ENCODE measurements at places on chromosomes 2 and 18. TPM values are rescaled to one million over a fixed set of nuclear protein-coding genes. Genes with fewer than 3 reads are reported as not detected.

- DNase-seq: no peak
Observed at GRCh38 chr2:20313659-20314058, 37.0 kb downstream of the PUM2 start.

DNA sequence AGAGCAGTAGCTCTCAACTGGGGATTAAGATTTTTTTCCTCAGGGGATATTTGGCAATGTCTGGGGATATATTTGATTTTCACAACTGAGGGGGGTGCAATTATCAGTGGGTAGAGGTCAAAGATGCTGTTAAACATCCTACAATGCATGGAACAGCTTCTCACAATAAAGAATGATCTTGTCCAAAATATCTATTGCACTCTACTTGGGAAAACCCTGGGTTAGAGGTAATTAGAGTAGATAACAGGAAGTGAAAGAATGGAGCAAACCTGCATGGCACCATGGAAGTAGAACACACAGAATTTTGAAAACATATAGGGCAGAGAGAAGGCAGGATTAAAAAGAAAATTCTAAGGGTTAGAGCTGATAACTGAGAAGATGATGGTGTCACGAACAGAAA, 26.4 kb upstream of the PPM1B start:
- no peak for DNase-seq

- no peak for DNase-seq
Observed at GRCh38 chr2:196486146-196486545, 153.4 kb upstream of the CCDC150 start.

GRCh38 chr2:75157435-75157834, 41.9 kb downstream of the TACR1 start:
- DNase-seq: no peak

GRCh38 chr2:125456693-125457363, 1199.1 kb upstream of the GYPC start:
- DNase-seq: no peak

DNA sequence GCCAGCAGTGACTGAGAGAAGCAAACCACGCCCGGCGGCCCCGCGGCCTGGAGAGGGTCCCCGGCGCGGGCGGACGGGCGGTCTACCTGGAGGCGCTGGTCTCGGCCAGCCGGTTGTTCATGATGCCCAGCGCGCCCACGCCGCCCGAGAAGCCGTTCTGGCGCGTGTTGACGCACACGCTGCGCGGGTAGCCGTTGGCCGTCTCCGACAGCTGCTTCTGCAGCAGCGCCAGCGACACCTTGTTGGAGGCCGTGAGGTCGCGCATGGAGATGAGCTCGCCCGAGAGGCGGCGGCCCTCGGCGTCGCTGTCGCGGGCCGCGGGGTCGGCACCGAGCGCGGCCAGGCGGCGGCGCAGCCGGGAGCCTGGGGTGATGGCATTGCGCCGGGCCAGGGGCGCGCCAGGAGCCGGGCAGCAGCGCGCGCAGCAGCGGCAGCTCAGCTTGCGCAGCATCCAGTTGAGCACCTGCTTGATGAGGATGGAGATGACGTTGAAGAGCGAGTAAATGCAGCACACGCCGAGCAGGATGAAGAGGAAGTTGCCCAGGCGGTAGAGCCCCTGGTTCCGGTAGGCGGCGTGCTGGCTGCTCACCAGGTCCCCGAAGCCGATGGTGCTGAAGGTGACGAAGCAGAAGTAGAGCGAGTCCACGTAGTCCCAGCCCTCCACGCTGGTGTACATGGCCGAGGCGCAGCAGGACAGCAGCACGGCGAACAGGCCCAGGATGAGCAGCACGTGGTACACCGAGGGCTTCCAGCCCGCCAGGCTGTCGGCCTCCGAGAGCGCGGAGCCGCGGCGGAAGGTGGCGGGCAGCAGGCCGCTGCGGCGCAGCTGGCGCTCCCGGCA, 118.1 kb downstream of the MSH2 start:
- peak; percentile 41 for DNase-seq

DNA sequence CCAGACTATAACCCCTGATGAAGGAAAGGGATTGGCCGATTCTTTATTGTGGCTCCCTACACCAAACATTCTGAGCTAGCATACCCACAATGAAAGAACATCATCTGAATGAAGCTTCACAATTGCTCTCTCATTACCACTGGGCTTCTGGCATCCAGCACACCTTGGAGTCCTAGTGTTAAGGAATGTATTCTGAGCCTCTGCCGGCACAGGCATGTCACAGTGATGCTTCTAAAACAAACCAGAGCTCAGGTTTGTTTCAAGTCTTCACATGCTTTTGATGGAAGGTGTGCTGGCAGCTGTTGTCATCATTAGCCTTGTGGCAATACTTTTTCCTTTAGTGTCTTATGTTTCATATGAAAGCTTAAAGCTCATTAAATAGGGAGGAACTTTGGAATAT, 76.3 kb upstream of the RBBP8 start:
- DNase-seq: no peak

- DNase-seq: no peak
Observed at GRCh38 chr2:181575650-181576025, 81.3 kb downstream of the CERKL start.

The FKBP1B gene
- polyA plus RNA-seq: 13.0 TPM

The GCFC2 gene
- polyA plus RNA-seq: 25.4 TPM

The DIPK1C gene
- not detected for polyA plus RNA-seq

The DPP10 gene
- 0.08 TPM for polyA plus RNA-seq
